ENCODE measurements at places on chromosomes 5 and 9. TPM values are rescaled to one million over a fixed set of nuclear protein-coding genes. Genes with fewer than 3 reads are reported as not detected.

DNA sequence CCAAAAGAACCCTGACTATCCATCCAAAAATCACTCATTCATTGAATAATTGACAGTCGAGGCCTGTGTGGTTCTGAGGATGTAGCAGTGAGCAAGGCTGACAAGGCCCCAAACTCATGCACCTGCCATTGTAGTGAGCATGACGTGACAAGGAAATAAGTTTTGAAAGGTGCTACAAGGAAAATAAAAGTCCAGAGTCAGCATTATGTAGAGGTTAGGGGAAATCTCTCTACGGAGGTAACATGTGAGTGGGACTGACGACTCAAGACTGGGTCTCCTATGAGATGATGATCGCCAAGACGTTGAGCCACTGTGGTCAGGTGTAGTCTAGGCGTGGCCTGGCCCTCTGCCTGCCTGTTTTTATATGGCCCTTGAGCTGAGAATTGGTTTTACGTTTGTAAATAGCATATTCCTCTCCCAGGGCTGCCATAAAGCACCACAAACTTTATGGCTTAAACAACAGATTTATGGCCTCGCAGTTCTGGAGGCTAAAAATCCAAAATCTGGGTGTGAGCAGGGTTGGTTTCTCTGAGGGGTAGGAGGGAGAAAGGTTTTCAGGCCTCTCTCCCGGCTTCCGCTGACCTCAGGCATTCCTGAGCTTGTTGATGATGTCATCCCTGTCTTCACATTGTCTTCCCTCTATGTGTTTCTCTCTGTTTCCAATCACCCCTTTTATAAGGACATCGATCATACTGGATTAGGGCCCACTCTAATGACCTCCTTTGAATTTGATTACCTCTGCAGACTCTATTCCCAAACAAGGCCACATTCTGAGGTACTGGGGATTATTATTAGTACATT lies 206.4 kb upstream of the EGFLAM start:
- DNase-seq, result no peak

PELO gene
- total RNA-seq, result 36.7 TPM

GRCh38 chr5:17838469-17838868 lies 204.2 kb downstream of the TAF11L14 start:
- DNase-seq, result no peak

DNA sequence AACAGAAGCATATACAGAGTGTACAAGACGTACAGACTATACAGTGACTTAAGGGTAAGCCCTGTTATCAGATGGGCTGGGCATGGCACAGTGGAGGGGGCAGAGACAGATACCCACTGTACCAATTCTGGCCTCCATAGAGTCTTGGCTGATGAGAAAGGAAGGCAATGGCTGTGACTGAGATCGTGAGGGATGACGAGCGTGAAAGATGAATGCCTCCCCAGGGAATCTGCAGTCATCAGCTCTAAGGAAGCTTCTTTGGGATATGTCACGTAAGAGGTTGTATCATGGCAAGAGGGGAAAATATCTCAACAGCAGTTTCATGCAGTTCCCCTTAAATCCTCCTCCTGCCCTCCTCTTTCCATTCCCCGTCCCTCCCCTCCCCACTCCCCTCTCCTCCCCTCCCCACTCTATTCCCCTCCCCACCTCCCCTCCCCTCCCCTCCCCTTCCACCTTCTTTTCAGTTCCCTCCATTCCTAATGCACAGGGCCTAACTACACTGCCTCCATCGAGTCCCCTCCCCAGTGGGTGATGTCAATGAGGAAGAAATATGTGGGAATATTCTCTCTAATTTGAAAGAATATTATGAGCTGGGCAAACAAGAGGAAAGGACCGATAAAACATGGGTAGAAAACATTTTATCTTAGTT lies 226.4 kb upstream of the DAP start:
- no peak for DNase-seq

GRCh38 chr9:129023908-129024233 lies 4.3 kb downstream of the SH3GLB2 start:
- DNase-seq, result no peak

GRCh38 chr5:93997562-93997961 lies 256.2 kb upstream of the POU5F2 start:
- no peak for DNase-seq

DNA sequence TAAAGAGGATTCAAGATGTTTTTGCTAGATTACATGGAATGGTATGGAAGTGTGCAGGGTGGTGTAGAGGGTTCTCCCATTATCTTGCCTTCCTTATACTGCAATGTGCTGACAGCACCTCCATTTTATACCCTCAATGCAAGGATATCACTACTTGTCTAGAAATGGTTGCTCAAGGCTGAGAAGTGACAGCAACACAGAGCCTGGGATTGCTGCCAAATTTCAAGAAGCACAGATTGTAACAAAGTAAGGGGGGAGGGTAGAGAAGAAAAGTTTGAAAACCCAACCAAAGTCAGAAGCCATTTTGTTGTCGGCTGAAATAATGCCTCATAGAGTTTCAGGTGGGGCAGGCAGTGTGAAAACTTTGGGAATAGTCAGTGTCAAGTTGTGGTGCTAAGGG lies 29.8 kb downstream of the PCDHAC2 start:
- DNase-seq, result no peak

SLC25A25 gene
- total RNA-seq, result 89.5 TPM

DMGDH gene
- 5.2 TPM for total RNA-seq

DNA sequence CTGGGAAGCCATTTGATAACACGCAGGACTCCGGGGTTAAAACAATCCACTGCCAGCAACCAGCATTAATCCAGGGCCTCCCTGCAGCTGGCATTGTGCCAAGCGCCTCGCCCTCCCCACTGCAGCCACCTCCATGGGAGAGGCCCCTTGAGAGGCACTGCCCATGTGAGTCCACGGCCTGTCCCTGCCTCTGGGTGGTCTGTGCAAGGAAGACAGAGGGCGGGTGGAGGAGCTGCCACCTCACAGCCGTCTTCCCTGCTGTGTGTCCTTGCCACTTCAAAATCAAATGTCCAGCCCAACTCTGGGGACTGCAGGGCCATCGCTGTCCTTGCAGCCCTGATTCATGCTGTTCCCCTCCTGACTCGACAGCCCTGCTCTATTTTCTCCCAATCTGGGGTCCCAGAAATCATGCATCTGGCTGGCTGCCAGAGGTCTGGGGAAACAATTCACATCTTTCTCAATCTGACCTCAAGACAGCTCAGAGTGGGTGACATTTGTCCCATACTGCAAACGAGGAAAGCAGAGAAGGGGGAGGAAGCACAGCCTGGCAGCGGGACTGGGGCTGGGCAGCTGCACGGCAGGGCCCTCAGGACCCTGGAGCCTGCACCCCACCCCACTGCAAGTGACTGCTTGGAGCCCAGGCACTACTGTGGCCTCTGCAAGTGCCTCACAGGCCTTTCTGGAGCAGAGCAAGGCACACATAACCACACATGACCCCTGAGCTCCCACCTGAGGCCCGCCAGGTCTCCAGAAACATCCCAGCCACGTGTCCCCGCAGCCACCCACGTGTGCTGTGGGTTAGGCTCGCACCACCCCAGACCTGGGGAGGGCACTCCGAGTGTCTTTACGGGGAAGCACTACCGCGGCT lies 15.7 kb downstream of the BRD3OS start:
- DNase-seq, result no peak

DNA sequence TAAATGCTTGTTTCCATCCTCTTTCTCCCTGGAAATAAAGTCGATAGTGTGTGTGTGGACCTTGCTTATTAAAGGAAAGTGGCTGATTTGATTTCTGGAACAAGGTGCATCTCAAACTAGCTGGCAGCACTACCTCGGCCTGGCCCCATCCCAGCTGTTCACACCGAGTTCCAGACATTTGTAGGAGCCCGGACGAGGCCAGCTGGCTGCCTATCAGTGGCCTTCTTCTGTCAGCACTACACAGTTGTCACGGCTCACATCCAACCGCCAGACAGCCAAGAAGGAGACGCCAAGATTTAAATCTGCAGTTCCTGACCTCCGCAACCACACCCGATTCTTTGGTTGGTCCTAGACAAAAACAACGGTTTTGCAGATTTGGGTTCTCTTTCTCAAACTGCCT lies 63.6 kb downstream of the PALM2AKAP2 start:
- DNase-seq, result no peak

- DNase-seq, result no peak
These were observed 315.5 kb upstream of the RGMB start for GRCh38 chr5:98458004-98458403.

- peak; percentile 64 for DNase-seq
These were observed 50.4 kb downstream of the ZNF354C start for GRCh38 chr5:179110528-179110927.

- no peak for DNase-seq
These were observed 8.4 kb upstream of the SETD9 start for GRCh38 chr5:56900858-56901578.

- DNase-seq, result no peak
These were observed 138.5 kb upstream of the ERCC6L2 start for GRCh38 chr9:95736891-95737522.

- DNase-seq, result no peak
These were observed 25.2 kb upstream of the BASP1 start for GRCh38 chr5:17192191-17192590.

- DNase-seq, result no peak
These were observed 115.1 kb downstream of the PCSK1 start for GRCh38 chr5:96317945-96318344.

DNA sequence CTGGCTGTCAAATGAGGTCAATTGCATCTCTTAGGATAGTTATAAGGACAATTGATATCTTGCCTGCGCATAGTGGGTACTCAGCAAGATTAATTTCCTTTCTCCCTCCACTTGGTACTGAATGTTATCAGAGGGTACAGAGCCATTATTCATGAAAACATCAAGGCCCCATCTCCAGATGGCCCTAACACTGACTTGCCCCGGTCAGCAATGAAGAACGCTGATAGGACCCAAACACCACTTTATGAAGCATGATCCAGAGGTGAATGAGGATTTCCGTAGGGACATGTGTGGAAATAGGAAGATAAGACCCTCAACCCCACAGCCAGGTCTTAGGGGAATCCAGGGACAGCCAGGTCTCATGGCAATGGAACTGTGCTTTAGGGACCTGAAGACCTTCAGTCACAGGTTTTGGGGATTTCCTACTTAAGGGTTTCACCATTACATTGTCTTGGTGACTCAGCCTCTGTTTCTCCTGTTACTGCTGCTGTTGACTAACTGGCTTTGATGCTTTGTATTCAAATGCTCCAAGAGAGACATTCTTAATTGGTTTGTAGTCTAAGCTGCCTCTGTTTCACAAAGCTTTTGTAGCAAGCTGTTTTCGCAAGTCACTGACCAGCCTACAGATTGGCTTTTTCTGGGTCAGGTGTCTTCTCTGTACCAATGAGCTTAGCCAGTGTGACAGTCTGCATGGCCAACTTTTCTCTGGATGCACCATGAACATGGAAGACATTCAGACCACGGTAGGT lies 35.3 kb upstream of the IQGAP2 start:
- no peak for DNase-seq

CD180 gene
- total RNA-seq, result 2.6 TPM

DNA sequence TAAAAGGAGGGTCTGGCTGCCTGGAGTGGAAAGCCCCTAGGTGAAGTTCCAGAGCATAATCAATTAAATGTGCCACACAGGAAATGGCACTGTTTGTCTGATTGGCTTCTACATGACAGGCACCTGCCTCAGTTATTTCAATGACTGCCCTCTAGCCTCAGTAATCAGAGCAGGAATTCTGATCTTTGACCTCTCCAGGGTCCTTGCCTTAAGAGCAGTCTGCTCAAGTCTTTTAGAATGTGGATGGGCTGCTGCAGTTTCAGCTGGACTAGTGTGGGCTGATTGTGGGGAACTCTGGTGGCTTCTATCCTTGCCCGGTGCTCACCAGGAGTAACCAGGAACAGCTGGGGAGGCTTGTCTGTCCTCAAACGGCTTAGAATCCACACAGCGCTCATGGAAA lies 98.9 kb downstream of the LIX1 start:
- no peak for DNase-seq

ZBED3 gene
- total RNA-seq, result 21.6 TPM

C9orf153 gene
- total RNA-seq, result 0.55 TPM

- no peak for DNase-seq
These were observed 97.2 kb downstream of the TRIM36 start for GRCh38 chr5:115072266-115073064.

ZNG1E gene
- total RNA-seq, result 30.0 TPM

DBN1 gene
- total RNA-seq, result 44.3 TPM

- no peak for DNase-seq
These were observed 601.9 kb downstream of the RAB3C start for GRCh38 chr5:59184769-59185168.

NR4A3 gene
- 124 TPM for total RNA-seq
